ENCODE measurements at places on chromosomes 4 and X. TPM values are rescaled to one million over a fixed set of nuclear protein-coding genes. Genes with fewer than 3 reads are reported as not detected.

DNA sequence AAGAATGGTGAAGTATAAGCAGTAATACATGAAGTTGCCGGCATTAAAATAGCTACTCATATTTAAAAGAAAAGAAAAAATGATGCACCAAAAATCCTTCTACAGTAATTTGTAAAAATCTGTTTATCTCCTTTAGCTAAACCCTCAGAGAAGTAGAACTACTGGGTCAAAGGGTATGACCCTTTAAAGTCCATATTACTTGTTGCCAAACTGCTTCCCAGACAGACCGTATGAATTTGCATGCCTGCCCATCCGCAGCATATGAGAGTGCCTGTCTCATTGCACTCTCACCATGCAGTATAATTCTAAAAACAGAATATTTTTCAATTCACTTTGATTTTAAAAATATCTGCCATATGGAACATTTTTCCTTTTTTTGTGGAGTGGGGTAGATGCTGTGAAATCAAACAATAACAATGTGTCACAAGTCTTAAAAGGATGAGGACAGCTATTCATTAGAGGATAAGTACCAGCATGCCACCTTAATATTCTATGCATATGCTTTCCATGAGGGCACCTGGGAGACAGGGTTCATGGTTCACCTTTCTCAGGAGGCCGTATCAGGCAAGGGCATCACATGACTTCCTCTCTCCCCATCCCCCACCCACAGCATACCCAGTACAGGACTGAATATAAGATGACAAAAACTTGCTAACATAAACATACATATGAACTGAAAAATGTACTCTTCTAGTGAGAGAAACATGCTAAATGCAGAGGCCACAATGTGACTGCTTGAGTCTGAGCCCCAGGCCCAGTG lies 17.8 kb downstream of the ZDHHC9 start:
- DNase-seq: peak; percentile 14

The MSANTD1 gene
- total RNA-seq: 1.0 TPM

GRCh38 chr4:186158021-186158813 lies 33.1 kb upstream of the CYP4V2 start:
- no peak for DNase-seq

The CHRDL1 gene
- not detected for total RNA-seq

GRCh38 chr4:151922306-151922705 lies 161.5 kb upstream of the GATB start:
- DNase-seq: no peak

GRCh38 chrX:104679175-104679574 lies 113.2 kb downstream of the IL1RAPL2 start:
- DNase-seq: no peak

DNA sequence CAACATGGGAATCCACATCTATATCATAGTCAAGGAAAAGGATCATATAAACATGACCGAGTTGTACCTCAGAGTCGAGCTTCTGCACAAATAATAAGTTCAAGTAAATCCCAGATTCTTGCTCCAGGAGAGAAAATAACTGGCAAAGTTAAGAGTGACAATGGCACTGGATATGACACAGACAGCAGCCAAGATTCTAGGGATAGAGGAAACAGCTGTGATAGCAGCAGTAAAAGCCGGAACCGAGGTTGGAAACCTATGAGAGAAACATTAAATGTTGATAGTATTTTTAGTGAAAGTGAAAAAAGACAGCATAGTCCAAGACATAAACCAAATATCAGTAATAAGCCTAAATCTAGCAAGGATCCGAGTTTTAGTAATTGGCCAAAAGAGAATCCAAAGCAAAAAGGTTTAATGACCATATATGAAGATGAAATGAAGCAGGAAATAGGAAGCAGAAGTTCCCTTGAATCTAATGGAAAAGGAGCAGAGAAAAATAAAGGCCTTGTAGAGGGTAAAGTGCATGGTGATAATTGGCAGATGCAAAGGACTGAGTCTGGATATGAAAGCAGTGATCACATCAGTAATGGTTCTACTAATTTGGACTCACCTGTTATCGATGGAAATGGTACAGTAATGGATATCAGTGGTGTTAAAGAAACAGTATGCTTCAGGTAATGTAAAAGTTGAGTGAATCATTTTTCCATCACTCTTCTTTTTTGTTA lies 50.4 kb downstream of the FABP2 start:
- DNase-seq: no peak

DNA sequence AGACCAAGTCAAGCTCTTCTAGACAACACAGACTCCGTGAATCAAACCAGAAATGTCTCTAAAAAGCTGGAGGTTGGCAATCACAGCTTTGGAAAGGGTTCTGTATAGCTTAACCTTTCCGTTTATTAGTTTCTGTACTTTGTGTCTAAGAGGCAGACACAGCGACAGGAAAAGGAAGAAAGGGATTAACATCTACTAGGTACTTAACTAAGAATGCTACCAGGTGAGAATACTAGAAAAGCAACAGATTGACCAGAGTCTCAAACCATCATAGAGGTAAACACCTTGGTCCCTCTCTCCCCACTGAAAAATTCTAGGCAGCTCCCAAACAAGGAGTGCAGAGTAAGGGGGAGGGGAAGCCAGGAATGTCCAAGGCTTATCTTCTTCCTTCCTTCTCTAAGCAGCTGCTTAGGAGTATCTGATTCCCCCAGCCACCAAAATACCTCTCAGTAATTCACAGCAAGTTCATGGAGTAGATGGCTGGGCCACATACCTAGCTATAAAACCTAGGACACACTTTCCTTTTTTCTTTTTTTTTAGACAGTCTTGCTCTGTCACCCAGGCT lies 80.8 kb downstream of the APBB2 start:
- DNase-seq: peak; percentile 45

- no peak for DNase-seq
Observed at GRCh38 chr4:36815536-36815935, 429.0 kb upstream of the NWD2 start.

The BEX4 gene
- not detected for total RNA-seq

The RBM47 gene
- 14.2 TPM for total RNA-seq

GRCh38 chr4:68434277-68434676 lies 13.0 kb upstream of the TMPRSS11E start:
- no peak for DNase-seq

DNA sequence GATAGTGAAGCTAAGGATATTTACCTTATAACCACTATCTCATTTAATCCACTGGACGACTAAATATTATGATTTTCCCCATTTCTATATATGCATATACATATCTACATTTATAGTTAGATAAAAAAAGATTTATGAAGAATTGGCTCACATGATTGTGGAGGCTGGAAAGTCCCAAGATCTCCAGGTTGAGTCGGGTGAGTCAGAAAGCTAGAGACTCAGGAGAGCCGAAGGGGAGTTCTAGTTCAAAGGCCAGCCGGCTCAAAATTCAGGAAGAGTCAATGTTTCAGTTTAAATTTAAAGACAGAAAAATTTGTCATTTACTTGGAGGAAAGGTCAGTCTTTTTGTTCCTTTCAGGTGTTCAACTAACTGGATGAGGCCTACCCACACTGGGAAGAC lies 158.2 kb upstream of the CPEB2 start:
- no peak for DNase-seq

The TRIM2 gene
- total RNA-seq: 0.29 TPM

DNA sequence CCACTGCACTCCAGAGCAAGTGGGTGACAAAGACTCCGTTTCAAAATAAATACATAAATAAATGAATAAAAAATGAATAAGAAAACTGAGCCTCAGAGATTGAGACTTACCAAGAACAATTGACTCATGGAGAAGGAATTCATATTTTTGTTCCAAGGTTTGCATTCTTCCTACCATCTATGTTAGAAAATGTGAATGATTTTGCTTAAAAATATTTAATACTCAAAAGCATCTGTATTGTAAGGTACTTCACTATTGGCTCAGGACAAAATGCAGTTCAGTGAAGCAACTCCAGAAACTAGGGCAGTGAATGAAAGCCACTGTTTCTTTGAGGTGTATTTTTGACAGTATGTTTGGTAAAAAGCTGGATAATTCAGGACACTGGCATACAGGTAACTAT lies 54.1 kb downstream of the XAGE2 start:
- DNase-seq: no peak

- DNase-seq: peak; percentile 14
Observed at GRCh38 chr4:158496030-158496741, 25.5 kb upstream of the RXFP1 start.

The GPR173 gene
- total RNA-seq: 8.7 TPM
